ENCODE measurements at places on chromosomes 4 and X.

DNA sequence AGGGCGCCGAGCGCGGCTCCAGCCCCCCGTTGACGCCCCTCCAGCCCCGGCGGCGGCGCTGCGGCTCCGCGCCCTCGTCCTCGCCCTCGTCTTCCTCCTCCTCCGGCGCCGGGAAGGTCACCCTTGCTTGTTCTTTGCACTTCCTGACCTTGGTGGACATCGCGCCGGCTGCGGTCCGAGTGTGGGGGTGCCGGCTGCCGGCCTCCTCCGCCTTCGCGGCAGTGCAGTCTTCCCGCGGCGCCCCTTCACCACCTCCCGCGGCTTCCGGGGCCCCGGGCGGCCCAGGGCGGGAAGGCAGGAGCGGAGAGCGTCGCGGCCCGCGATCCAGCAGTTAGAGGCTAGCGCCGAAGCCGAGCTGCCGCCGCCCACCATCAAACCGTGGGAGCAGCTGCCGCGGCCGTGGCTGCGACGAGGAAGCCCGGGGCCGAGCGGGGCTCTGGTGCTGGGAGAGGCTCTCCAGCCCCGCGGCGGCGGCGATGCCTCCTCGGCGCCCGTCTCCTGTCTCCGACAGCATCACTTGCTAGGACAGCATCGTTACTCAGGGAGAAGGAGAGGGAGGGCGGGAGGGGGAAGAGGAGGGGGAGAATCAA lies at the start of gene TRPC3:
Gene TRPC3, minus strand, starts transcription at position 540 of the 590 bp plus-strand sequence. Its CDS starts 380 bp downstream, at position 160.
- DNase-seq, result peak; percentile 48

GRCh38 chr4:11847167-11847566 lies 418.5 kb upstream of the HS3ST1 start:
- no peak for DNase-seq

- DNase-seq, result no peak
Measured at GRCh38 chr4:7325541-7325940, 109.2 kb downstream of the PSAPL1 start.

DNA sequence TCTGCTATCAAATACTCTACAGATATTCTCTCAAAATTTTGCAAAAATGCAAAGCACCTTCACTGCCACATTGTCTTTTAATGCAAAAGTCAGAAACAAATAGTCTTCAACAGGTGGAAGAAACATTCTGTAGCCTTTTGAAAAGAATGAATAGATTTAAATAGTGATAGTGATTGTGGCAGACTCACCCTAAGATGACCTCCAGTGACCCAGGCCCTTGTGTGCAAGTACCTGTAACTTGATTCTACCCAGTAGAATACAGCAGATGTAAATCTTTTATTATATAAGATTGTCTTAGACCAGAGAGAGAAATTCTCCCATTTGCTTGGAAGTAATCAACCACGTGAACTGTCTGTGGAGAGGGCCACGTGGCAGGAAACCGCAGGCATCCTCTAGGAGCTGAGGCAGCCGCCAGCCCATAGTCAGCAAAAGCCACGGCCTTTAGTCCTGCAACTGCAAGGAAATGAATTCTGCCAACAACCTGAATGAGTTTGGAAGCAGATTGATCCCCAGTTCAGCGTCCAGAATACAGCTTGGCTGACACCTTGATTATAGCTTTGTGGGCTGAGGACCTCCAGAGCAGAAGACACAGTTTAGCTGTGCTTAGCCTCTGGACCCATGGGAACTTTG lies 272.5 kb downstream of the ARHGAP10 start:
- no peak for DNase-seq

- no peak for DNase-seq
Measured at GRCh38 chrX:9019151-9019550, 14.8 kb downstream of the FAM9B start.

GRCh38 chr4:26151615-26152014 lies 169.2 kb upstream of the RBPJ start:
- DNase-seq, result no peak

GRCh38 chrX:141945426-141945825 lies 41.7 kb downstream of the MAGEC1 start:
- DNase-seq, result no peak

DNA sequence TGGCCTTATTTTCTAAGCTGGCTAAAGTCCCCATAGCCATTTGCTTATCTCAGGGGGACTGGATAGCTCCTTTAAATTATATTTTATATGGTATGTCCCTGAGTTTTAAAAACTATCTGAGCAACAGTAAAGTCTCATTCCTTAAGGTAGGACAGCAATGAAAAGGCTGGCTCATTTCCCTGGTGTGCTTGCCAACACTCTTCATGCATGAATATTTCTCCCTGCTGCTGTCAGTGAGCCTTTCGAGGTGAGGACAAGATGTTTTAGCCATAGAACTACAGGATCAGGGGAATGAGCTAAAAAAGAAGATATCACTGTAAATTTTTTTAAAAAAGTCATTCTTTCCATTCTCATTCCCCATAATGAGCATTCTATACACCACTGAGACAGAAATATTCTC lies 427.3 kb upstream of the FAM241A start:
- DNase-seq, result no peak

DNA sequence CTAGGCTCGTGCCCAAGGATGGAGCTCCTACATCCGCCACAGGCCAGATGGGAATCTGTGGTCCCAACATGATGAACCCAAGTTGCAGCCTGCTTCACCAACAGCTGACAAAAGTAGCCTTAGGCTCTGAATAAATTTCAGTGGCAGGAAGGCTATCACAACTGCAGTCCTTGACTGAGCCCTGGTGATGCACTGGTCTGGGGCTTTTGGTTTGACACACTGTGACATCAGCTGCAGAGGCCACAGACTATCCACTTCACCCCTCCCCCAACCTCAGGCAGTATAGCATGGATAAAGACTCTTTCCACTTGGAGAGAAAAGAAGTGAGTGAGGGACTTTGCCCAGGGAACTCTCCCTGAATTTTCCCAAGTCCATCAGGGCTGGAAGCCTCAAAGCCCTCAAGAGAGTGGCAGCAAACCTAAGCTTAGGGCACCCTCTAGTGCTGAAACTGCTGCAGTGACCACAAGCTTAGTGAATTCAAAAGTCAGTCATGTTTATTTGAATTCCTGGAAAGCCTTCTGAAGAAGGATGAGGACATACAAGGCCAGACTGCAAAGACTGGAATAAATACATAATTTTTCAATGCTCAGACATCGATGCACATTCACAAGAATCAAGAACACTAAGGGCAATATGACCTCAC lies 135.0 kb upstream of the TENT5D start:
- DNase-seq, result peak; percentile 28

DNA sequence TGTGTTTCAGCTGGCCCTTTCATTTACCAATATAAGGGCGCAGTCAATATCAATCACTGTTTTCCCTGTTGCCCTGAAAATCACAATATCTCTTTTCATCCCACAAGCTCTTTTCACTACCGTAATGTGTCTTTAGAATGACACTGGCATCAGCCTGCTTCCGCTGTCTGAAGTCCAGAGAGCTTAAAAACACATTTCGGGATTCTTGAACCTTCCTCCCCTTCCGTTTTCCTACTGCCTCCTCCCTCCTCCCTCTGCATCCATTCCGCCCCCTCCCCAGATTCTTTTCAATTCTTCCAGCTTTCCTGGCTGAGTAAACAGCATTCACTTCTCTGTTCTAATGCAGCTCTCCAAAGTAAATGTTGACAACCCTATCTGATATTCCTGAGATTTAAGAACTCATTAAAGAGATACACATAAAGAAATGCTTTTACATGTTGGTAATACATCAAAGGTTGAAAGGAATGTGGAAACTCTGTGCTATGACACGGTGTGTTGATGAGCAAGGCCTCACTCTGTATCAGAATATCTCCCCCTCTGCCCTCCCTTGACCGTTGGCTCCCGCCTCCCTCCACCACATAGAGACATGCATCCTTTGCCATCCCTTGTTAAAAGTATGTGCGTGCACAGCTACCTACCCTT lies 83.5 kb upstream of the SPRY1 start:
- DNase-seq, result no peak

- DNase-seq, result no peak
Measured at GRCh38 chrX:43469391-43470054, 186.6 kb upstream of the MAOA start.

- DNase-seq, result no peak
Measured at GRCh38 chr4:145289403-145290076, 109.2 kb upstream of the OTUD4 start.

DNA sequence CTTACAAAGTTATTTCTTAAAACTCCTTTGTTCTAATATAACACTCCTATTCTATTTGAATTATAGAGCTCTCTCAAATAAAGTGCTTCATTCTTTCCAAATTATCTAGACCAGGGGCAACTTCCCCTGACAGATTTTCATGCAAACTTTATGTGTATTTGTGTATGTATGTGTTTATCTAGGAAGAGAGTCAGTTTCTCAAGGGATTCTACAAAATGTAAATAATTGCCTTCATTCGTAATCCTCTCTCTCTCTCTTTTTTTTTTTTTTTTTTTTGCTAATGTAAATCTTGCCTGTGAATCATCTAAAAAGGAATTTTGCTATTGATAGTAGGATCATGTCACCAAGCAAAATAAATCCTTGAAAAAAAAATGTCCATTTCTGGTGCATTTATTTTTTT lies 38.9 kb upstream of the RBPJ start:
- no peak for DNase-seq

DNA sequence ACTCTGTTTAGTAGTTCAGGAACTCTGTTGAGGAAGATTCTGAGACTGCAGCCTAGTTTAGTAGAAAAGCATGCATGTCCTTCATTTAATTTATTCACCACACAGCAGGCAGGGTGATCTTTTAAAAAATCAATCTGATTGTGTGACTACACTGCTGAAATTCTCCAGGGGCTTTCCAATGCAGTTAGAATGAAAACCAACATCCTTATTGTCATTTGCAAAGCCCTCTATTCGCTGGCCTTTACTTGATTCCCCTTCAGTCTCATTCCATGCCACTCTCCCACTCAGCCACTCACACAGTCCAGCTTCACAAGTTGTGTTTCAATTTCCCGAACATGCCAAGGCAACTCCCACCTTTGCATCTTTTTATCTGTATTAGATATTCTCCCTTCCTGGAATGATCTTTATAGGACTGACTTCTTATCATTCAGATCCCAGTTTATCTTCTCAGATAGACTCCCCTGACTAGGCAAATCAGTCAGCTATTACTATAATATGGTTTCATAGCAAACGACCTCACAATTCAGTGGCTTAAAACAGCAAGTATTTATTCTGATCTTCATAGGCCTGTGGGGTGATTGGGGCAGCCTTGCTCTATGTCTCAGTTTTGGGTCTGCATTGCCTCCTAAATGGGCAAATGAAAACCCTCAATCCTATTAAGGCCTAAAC lies 21.3 kb upstream of the FTHL17 start:
- no peak for DNase-seq

- no peak for DNase-seq
Measured at GRCh38 chr4:26242451-26242850, 78.4 kb upstream of the RBPJ start.

GRCh38 chrX:9312922-9313867 lies 151.7 kb upstream of the TBL1X start:
- DNase-seq, result peak; percentile 62

- no peak for DNase-seq
Measured at GRCh38 chr4:80101071-80101791, 28.2 kb upstream of the ANTXR2 start.

- no peak for DNase-seq
Measured at GRCh38 chrX:102966701-102967100, 29.6 kb downstream of the RAB40AL start.

- DNase-seq, result no peak
Measured at GRCh38 chrX:108362026-108362425, 76.2 kb downstream of the COL4A6 start.

GRCh38 chr4:153153339-153153871 lies 50.8 kb upstream of the TRIM2 start:
- peak; percentile 88 for DNase-seq

- DNase-seq, result peak; percentile 82
Measured at GRCh38 chrX:39527025-39527424, 570.7 kb downstream of the BCOR start.

DNA sequence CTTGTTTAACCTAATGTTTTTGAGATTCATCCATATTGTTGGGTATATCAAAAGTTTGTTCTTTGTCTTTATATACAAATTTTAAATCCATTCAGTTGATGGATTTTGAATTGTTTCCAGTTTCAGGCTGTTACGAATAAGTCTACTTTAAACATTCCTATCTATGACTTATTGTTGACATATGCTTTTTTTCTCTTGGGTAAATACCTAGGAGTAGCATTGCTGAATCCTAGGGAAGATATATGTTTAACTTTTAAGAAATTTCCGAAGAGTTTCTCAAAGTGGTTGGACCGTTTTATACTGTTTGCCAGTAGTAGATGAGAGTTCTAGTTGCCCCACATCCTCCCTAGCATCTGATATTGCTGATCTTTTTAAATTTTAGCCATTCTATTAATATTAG lies 60.9 kb upstream of the IL13RA1 start:
- DNase-seq, result no peak

- DNase-seq, result no peak
Measured at GRCh38 chrX:107470198-107470597, 20.7 kb downstream of the FRMPD3 start.

- no peak for DNase-seq
Measured at GRCh38 chr4:68960294-68961163, 8.9 kb upstream of the UGT2A3 start.

Measured in WERI-Rb-1 (cell line).